ENCODE measurements at places on chromosomes 6 and 20.

DNA sequence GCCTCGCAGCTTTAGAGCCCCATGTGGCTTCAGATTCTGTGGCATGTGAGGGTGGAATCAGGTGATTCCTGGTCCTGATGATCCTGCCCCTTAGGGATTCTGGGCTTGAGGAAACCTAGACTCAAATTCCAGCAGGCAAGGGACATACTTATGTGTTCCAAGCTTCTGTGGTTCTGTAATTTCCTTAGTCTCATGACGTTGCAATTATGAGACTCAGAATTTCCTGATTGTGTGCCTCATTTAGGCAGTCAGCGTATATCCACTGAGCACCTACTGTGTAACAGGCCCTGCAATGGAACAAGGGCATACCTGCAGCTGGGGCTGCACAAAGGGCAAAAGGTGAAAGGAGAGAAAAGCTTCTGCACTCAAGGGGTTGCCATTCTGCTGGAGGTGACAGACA lies 11.6 kb upstream of the BPIFB4 start:
- no peak for DNase-seq

GRCh38 chr6:13796781-13797180 lies 17.6 kb downstream of the MCUR1 start:
- DNase-seq = no peak

GRCh38 chr6:21873562-21873961 lies 280.0 kb downstream of the SOX4 start:
- no peak for DNase-seq

DNA sequence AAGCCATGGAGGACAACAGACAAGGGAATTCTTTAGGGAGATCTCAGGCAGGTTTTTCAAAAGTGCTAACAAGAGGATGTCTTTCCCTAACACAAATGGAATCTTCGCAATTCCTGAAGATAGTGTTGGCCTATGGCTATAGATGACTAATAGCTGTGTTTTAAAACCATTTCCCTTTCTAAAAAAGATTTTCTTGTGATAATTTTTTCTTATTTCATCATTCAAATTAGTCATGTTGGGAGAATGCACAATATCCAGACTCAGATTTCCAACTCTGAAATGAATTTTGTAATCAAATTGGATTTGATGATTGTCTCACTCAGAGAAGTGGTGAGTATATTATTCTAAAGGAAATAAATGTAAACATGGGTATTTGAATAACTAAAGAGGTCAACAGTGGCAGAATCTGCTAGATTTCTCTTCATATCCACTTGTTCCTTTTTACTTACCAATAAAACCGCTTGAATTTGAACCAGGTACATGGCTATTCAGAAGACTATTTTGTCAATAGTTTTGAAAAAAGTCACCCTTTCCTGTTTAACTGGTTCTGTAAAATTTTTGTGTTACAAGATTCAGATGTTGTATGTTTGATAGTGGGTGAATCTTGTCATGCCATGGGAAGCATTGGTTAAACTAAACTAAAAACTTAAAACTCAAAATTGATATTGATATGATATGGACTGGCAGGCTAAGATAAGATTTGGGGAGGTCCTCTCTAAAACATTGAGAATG lies 1223.7 kb upstream of the EYS start:
- DNase-seq = no peak

- DNase-seq = no peak
Measured at GRCh38 chr6:20021795-20022194, 184.6 kb downstream of the ID4 start.

DNA sequence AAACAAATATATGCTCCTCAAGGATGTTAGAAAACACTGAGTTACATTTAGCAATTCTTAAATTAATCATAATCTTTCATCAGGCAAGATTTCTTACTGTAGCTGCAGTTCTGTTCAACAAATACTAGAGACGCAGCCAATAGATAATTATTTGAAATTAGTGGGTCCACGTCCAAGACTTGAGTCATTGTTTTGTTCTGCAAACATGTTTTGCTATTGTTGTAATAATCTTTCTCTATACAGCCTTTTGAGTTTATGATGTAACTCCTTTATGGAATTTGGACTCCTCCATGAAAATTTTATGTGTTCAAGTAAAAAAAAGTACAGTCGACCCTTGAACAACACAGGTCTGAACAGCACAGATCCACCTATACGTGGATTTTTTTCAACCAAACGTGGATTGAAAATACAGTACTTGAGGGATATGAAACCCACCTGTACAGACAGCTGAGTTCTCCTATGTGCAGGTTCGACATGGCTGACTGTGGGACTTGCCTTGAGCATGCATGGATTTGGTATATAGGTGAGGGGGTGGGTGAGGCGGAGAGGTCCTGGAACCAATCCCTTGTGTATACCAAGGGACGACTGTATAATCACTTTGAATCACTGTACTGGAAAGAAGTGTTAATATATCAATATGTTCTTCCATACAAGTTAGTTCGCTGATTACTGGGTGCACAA lies 41.3 kb upstream of the SLC22A16 start:
- DNase-seq = no peak

GRCh38 chr20:8664778-8665177 lies 404.1 kb upstream of the PLCB4 start:
- no peak for DNase-seq

DNA sequence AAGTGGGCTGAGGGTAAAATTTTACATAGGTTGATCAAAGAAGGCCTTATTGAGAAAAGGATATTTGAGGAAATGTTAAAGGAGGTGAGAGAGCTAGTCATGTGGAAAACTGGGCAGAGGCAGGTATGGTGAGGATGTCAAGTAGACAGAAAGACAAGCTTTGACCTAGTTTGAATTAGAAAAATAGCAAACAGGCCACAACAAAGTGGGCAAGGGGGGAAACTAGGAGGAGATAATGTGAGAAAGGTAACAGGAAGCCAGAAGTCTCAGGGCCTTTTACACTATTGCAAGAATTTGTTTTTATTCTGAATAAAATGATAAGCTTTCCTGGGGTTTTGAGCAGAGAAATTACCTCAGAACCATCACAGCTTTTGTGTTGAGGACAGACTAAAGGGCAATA lies 115.7 kb downstream of the RWDD2A start:
- no peak for DNase-seq

All from cerebellum (tissue), 4 donors.